ENCODE measurements at places on chromosomes 4 and X.

DNA sequence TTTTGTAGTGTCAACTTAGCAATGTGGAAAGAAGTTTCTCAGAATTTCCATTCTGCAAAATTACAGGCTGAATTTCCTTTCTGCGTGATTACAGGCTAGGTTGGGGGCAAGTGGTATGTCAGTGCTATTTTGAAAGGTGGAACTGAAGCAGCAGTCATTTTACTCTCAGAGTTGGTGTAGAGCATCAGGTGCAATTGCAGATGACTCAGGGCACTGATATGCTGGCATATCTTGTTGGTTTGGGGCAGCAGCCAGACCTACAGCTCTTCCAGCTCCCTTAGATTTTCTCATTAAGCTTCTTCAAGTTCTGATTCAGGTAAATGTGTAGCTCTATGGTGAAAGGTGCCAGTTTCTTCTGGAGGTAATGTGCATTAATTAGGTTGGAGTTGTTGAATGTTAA, 930.7 kb upstream of the PCDH10 start:
- DNase-seq: no peak

DNA sequence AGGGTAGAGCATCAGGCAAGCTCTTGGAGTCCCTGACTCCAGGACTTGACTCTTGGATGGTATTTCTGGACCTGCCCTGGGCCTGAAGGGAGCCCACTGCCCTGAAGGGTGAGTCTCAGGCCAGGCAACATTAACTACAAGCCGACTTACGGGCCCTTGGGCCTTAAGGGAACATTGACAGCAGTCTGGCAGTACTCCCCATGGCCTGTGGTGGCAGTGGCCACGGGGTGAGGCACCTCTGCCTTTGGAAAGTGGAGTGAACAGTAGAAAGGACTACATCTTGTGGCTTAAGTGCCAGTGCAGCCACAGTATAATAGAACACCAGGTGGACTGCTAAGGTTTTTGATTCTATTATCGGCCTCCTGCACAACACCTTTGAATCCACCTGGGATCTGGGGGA, 36.3 kb downstream of the SH3BGRL start:
- DNase-seq: no peak

GRCh38 chrX:78931814-78932213, 13.4 kb upstream of the P2RY10 start:
- DNase-seq: no peak

DNA sequence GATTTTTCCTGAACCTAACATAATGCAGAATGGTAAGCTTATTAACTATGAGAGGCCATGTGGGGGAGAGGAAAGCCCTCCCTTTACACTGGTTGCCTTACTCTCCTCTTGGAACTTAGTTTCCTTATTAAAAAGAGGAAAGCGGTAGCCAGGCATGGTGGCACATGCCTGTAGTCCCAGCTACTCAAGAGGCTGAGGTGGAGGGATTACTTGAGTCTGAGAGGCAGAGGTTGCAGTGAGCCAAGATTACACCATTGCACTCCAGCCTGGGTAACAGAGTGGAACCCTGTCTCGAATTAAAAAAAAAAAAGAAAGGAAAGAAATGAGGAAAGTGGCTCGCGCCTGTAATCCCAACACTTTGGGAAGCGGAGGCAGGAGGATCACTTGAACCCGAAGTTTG, 2.0 kb downstream of the FAM47E start:
- DNase-seq: no peak

GRCh38 chr4:56764775-56765174, 56.7 kb downstream of the SPINK2 start:
- no peak for DNase-seq

- DNase-seq: no peak
These were observed 212.2 kb upstream of the CENPE start for GRCh38 chr4:103410386-103410785.

GRCh38 chr4:181106398-181106797, 1136.8 kb upstream of the TENM3 start:
- no peak for DNase-seq

- DNase-seq: no peak
These were observed 47.3 kb downstream of the CHRDL1 start for GRCh38 chrX:110748256-110748806.

DNA sequence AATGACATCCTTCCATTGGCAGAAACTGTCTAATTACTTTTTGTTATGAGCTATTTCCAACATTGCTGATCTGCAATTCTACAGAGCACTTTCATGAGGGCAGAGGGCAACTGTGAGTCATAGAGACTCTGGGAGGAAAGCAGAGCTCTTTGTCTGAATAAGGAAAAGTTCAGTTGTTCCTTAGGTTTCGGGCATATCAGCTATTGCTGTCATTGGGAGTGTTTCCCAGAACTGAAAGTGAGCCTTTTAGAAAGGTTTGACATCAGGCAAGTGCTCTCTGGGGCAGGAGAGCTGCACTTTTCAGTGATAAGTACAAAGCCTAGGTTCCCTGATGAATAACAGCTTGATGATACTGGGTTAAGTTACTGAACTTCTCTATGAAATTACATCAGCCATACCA, 119.2 kb upstream of the EDNRA start:
- no peak for DNase-seq

GRCh38 chrX:138485767-138486166, 225.8 kb downstream of the FGF13 start:
- no peak for DNase-seq

DNA sequence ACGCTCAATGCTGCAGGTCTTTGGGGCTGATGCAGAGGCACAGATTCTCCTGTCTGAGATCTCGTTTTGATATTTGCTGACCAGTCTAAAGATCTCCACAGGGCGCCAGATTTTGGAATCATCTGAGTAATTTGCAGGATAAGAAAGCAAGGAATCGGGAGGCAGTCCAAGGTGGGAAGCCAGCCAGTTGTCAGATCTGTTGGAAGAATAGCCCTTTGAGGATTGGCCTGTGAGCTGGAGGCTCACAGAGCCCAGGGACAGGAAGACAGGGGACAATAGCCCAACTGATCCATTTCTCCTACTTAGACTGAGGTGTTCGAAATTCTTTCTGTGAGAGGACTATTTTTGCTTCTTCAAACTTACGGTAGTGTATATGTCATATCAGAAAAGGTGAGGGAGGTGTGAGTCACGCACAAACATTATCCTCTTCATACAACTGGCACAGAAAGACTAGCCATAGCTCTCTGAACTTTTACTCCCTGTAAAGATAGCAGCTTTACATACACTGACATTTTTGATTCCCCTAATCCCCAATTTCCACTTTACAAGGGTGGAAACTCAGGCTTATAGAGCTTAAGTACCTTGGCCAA, 8.8 kb downstream of the DIPK2B start:
- no peak for DNase-seq

DNA sequence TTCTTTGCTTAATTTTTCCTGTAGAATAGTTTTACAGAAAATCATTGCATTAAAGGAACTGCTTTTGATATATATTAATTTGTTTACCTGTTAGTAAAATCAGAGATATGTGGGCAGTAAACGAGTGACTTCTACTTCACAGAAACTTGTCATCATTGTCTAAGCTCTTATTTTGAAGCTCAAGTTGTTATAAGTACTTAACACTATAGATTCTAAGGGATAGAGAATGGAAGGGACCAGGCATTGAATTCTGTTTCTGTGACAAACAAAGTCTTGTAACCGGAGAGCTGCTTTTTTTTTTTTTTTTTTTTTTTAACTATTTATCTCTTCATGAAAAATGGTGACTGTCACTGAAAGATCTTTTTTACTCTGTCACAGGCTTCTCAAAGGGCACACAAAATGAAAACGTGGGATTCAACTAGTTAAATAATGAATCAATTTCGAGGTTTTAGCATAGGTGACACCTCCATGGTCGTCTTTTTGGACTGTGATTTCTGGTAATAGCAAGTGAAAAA, 14.4 kb downstream of the STK26 start:
- DNase-seq: no peak

DNA sequence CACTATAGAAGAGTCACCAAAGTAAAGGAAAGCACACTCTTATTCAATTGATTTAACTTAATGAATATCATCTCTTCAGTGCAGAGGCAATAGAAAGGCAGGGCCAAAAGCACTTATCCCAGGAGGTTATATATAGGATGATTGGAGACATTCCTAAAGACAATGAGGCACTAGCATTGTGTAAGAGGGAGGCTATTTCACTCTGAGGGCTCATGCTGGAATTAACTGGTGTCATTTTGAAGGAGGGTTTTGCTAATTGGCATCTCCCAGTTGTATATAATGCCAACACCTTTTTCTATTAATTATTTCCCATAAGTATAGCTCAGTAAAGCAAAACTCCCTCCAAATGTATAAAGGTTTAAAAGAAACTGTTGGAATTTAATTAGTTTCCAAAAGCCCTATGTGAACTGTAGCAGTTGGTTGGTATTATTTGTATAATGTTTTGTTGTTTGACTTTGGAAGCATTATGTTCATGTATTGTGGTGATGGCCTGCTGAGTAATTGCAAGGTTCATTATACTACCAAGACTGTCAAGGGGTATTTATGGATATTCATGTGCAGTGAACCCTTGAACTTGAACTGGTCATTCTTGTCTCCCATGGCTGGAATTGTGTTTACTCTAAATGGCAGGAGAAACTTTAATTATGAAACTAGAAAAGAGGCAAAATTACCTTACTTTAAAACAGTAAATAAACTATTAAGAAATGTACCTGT, 270.3 kb downstream of the BMPR1B start:
- no peak for DNase-seq

DNA sequence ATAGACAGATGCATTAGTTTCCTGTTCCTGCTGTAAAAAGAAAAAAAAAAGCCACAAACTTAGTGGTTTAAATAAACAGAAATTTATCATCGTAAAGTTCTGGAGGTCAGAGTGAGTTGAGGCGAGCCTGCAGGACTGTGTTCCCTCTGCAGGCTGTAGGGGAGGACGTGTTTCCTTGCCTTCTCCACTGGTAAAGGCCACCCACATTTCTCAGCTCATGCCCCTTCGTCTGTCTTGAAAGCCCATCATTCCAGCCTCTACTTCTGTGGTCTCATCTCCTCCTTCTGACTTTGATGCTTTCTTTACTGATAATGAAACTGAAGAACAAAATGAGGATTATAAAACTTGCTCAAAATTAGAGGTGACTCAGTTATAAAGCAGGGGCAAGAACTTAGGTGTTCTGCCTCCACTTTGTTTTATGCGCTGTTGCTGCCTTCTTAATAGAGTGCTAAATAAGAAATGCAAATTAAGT, 143.0 kb downstream of the STIM2 start:
- DNase-seq: no peak

All from NCI-H187 treated with DMSO at 0.1 percent for 48 hours (cell line).